Panc1 (cell line): ENCODE measurements at places on chromosomes 4 and X.

DNA sequence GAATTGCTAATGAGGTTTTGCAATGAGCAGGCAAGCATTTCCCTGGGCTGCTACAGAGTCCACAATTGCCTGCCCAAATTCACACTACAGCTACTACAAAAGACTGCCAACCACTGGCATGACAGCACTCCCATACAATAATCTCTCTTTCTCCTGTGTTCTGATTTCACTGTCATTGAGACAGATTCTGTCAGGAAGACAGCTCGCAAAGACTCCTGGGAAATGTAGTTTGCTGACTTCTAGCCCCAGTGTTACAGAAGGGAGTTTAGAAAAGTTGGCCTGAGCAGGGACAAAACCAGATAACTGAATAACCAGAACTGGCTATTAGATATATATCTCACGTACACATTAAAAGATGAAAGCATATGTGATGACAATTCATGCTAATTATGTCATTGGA is 1231.3 kb upstream of the PRKX start:
- no peaks in the 10 kb centered on the region for H3K4me1 ChIP-seq
- no peaks in the 10 kb centered on the region for H3K27me3 ChIP-seq
- H3K27ac ChIP-seq = no peak overlapping the region

DNA sequence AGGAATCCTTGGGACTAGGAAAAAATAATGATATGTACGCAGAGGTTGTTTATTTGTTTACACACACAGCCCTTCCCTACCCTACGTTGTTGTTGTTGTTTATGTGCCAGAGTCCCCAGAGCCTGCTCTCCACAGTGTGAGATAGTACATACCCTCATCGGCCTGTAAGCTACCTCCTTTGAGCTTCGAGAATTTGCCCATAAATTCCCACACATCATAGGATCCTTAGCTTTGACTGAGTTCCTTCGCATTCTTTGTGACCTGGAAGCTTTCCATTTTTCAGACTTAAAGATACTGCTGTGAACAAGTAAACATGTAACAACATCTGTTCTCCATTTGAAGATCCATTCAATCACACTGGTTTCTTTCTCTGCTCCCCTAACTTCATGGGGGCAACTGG is 114.5 kb downstream of the IRF2 start:
- peak overlapping the region; percentile 7; the same call in 1 of the 2 replicates for H3K27ac ChIP-seq
- H3K4me3 ChIP-seq = no peak overlapping the region
- H3K36me3 ChIP-seq = no peaks in the 10 kb centered on the region
- DNase-seq = no peak
- peaks cover 2% of the 10 kb centered on the region for H3K4me1 ChIP-seq

DNA sequence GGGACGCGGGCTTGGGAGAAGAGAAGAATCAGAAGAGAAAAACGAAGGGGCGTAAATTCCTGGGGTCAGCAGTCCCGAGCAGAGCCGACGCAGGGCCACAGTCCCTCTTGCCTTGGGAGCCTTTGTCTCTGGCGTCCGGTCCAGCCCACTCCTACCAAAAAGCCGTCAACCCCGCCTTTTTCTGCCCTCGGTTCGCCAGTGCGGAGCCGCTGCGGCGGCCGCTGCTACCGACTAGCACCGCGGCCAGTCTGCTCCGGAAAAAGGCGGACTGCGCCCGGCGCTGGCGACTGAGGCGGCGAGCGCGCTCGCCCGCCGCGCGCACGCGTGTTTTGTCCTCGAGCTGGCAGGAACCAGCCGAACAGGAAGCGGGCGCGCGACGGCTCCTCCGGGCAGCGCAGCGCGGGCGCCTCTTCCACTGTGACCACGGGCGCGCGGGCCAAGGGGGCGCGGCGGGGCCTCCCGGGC is 502 bp downstream of the HNRNPDL start:
- H3K27ac ChIP-seq = peak overlapping the region; percentile 89
- H3K27me3 ChIP-seq = no peaks in the 10 kb centered on the region
- H3K4me3 ChIP-seq = peak overlapping the region; percentile 85
- peaks cover 20% of the 10 kb centered on the region for H3K4me1 ChIP-seq
- peaks cover 43% of the 10 kb centered on the region for H3K36me3 ChIP-seq
- no peak for DNase-seq

DNA sequence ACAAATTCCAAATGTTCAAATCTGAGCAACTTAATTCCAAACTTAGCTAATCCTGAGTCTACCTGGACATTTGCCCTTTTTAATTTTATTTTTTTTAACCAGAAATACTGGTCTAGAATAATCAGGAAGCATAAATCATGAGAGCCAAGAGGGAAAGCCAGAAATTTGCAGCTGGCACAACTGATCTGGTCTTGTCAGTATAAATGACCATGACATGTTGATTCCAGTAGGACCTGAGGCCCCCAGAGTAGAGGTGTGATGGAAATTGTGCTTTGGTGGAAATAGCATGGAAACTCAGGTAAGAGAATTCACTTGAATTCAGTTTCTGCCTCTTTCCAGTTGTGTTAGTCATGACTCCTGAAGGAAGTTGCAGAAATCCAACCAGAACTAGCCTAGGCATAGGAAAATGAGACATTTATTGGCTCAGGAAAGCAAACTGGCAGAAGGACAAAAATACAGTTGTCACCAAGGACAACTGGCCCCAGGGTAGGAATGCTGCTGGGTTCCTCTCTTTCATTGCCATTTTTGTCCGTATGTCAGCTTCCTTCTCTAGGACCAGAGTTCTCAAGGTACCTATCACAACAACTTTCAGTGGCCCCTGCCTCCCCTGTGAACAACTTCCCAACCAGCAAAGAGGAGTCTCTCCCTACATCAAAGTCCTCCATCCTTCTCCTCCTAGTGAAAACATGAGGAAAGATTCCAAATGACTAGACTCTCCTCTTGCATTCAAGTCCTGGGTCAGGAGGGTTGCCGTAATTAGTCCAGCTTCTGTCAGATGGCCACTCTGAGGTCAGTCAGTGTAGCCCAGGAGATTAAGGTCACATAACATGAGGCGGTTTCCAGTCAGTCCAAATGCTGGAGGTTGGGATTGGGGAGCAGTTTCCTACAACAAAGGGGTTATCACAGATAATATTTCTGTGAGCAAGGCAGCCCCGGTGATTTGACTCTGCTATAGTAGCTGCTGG is 29.3 kb upstream of the MYOZ2 start:
- no peaks in the 10 kb centered on the region for H3K27me3 ChIP-seq
- no peak overlapping the region for H3K4me3 ChIP-seq
- H3K36me3 ChIP-seq = no peaks in the 10 kb centered on the region
- no peak for DNase-seq
- no peak overlapping the region for H3K27ac ChIP-seq
- no peaks in the 10 kb centered on the region for H3K4me1 ChIP-seq

- H3K36me3 ChIP-seq = no peaks in the 10 kb centered on the region
- peak; percentile 22 for DNase-seq
- H3K4me1 ChIP-seq = peaks cover 3% of the 10 kb centered on the region
- H3K4me3 ChIP-seq = no peak overlapping the region
Observed at GRCh38 chr4:76977736-76978350, 28.3 kb downstream of the SEPTIN11 start.

GRCh38 chr4:76783836-76784235 is 114.1 kb downstream of the SOWAHB start:
- peaks cover 8% of the 10 kb centered on the region for H3K4me1 ChIP-seq
- H3K27me3 ChIP-seq = no peaks in the 10 kb centered on the region
- no peak overlapping the region for H3K27ac ChIP-seq
- no peak for DNase-seq

GRCh38 chr4:108049406-108049805 is 59.7 kb downstream of the HADH start:
- H3K4me1 ChIP-seq = no peaks in the 10 kb centered on the region; the same call in 1 of the 2 replicates
- no peak overlapping the region for H3K4me3 ChIP-seq
- H3K27ac ChIP-seq = no peak overlapping the region
- no peaks in the 10 kb centered on the region for H3K36me3 ChIP-seq
- no peak for DNase-seq

- no peak overlapping the region for H3K27ac ChIP-seq
- no peak overlapping the region for H3K4me3 ChIP-seq
- DNase-seq = no peak
- H3K27me3 ChIP-seq = no peaks in the 10 kb centered on the region
Observed at GRCh38 chr4:55458164-55458563, 62.4 kb downstream of the TMEM165 start.

- no peak overlapping the region for H3K4me3 ChIP-seq
- H3K4me1 ChIP-seq = no peaks in the 10 kb centered on the region
- no peaks in the 10 kb centered on the region for H3K36me3 ChIP-seq
- no peaks in the 10 kb centered on the region for H3K27me3 ChIP-seq
- no peak for DNase-seq
- H3K27ac ChIP-seq = no peak overlapping the region
Observed at GRCh38 chr4:178836865-178837264, 1394.6 kb upstream of the AGA start.
